Thymus (tissue), 14 donors: ENCODE measurements at places on chromosomes 2 and 18. TPM values are rescaled to one million over a fixed set of nuclear protein-coding genes. Genes with fewer than 3 reads are reported as not detected.

Gene PTH2R
- total RNA-seq = 0.38 TPM

- no peak overlapping the region for H3K4me3 ChIP-seq
- H3K4me1 ChIP-seq = peaks cover 17% of the 10 kb centered on the region
- H3K27me3 ChIP-seq = peaks cover 45% of the 10 kb centered on the region
These were observed 2.7 kb downstream of the SDC1 start for GRCh38 chr2:20222014-20222768.

DNA sequence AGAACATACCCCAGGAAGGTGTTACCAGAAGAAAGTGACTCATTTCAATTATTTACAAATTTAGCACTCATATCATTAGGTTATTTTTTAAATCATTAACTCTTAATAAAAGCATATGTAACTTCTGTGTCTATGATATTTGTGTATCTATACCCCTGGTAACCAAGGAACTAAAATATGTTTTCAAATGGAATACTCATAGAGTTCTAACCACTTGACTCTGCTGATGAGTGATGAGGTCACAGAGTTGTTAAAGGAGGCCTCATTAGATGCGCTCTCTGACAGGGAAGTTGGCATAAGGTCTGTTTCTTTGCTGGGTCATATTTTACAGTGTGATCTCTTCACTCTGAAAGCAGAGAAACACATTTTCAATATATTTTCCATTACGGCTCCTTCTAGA, 73.4 kb downstream of the CCDC150 start:
- H3K4me3 ChIP-seq = no peak overlapping the region
- no peaks in the 10 kb centered on the region for H3K27me3 ChIP-seq
- no peak overlapping the region for H3K27ac ChIP-seq
- no peaks in the 10 kb centered on the region for H3K4me1 ChIP-seq
- no peak for DNase-seq

Gene CYTIP
- total RNA-seq = 71.6 TPM

Gene CD8B2
- total RNA-seq = 22.1 TPM

Gene NETO1
- 0.33 TPM for total RNA-seq

Gene CAPG
- total RNA-seq = 190 TPM
